Activated CD4-positive, alpha-beta T cell treated with anti-CD3 and anti-CD28 coated beads for 1 hour (primary cell): ENCODE measurements at places on chromosomes 4 and X.

GRCh38 chrX:40262157-40263013, 164.6 kb upstream of the BCOR start:
- no peak for DNase-seq

DNA sequence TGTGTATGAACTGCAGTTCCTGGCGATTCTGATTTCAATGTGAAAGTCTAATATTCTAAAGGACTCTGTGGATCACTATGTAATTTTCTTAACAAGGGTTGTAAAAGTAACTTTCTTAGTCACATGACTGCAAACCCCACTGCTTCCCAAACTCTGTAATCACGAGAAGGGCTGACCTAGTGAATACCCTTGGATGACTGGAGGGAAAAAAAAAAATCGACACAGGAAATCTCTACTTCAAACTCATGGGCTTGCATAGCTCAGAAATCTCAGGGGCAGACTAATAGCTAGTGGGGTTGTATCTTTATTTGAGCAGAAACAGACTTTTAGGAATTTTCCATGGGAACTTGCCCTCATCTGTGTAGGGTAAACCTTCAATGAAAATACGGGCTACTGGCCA, 4.8 kb upstream of the MXRA5 start:
- DNase-seq = no peak

DNA sequence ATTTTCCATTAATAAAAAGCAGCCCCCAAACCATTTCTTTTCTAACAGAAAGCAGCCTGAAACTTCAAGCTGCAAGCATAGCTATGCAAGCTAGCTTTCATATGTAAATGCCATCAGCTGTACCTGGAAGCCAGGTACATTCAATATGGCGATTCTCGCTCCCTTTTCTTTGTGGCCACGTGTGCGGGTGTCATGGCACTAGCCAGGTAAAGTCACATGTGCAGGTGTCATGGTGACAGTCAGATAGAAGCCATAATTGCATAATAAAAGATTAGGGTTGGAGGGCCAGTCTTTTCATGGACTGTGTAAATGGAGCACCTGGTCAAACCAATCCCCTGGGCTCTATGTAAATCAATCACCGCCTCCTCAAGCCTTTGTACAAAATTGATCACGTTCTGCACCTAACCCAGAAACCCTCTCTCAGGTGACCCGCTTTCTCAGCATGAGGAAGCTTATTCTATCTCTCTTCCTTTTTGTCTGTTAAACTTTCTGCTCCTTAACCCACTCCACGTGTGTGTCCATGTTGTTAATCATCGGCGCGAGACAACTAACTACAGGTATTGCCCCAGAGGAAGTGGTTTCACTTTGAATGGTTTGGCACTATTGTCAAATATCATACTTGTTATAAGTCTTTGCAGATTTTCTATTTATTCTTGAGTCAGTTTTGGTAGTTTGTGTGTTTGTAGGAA, 18.0 kb upstream of the RHOXF2 start:
- no peak for DNase-seq

DNA sequence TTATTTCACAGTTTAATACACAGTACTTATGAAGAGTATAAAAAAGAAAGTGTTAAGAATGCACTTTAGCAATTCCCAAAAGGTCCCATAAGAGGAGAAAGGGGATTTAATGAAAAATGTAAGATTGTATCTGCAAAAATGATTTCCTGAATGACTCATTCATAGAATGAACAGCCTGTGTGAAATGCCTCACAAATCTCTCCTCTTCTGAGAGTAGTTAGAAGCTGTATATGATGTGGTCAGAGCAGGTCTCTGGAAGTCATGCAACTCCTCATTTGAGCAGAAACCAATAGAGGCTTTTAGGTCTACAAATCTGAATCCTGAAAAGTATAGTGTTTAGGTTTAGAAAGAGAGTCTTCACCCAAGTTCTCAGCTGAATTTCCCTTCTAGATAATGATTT, 381.3 kb upstream of the INTU start:
- DNase-seq = no peak

- DNase-seq = no peak
Measured at GRCh38 chr4:15376594-15376993, 51.2 kb upstream of the C1QTNF7 start.

DNA sequence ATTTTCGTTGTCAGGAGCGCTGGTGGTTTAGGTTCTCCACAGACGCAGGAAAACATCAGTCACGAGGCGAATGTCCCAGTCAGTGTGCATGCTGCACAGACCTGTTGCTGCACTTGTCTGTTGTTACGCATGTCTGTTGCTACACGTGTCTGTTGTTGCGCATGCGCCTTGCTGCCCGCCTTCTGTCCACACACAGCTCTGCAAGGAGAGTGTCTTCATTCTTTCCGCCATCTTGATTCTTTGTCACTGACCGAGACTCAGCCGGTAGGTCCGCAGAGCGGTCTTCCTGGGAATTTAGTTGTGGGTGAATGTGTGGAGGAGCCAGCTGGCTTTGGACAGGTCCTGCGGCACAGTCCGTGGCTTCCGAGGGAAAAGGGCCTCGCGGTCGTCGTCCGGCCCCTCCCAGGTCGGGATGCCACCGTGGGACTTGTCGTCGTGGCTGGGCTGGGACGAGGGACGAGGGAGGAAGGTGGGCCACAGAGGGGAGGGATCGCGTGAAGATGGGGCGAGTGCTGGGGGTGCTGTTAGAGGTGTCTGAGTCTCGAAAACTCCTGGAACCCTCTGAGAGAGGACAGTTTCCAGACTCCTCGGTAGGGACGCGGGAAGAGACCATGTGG, at the start of gene PAGE2B:
Gene PAGE2B, plus strand, starts transcription at position 180 of the 617 bp plus-strand sequence. CDS start 1,012 bp downstream, outside the sequence.
- no peak for DNase-seq

DNA sequence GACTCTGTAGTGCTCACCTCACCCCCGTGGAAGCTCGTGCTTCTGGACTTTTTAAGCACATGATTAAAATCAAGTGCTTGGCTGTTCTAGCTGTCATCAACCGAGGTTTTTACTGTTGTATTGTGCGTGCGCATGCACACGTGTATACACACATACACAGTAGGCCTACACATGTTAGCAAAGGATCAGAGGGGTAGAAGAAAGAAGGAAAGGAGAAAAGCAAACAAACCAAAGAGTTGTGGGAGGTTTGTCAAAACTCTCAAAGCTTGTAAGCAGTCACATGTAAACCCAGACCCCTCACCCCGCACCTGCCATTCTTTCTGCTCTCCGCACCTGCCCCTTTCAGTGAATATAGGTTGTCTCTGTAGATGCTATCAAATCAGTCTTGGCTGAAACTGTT, 311.8 kb downstream of the HS3ST1 start:
- no peak for DNase-seq

DNA sequence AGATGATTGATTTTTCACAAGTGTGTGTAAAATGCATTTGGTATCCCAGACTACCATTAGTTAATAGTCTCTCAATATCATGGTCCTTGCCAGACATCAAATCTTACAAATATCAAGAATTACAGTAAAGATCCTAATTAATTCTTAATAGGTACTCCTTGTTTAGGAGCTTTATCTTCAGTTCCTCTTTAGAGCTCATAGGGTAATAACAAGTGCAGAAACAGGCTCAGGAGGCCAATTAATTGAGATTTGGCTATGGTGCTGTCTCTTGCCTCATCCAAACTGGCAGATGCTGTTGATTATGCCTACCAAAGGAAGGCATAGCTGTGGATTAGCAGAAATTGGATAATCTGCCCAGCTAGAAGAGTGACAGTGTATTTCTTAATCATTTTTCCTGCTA, 6.9 kb downstream of the MTMR1 start:
- DNase-seq = no peak

DNA sequence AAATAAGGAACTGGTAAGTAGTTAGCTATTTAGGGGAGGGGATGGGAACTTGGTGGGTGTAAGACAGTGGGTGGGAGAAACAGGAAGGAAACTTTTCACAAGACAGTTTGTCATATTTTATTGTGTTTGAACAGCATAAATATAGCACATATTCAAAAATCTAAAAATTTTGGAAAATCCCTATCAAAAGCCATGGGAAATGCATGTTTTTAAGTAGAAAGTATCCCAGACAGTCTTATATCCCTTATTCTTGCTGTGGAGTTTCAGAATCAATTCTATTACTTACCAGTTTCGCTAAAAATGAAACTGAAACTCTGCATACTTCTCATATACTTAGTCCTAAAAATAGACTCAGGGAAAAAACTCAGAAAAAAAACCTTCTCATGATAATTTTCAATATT, 22.3 kb upstream of the RASGEF1B start:
- DNase-seq = no peak

DNA sequence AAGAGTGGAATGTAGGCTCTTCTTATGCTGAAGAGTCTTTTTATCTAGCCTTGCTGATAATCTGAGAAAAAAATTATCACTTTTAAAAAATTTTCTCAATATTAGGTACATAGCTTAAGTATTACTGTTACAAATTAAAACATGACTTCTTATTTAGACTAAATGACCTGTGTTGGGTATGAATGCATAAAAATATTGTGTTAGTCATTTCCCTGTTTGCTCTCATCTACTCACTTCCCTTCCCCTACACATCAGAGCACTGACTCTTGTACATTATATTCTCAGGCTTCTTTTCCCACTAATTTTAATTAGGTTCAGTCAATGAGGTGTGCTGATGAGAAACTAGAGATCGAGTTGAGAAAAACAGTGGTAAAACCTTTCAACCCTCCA, 881.0 kb downstream of the PCDH18 start:
- DNase-seq = no peak
